ENCODE measurements at places on chromosomes 4 and X. TPM values are rescaled to one million over a fixed set of nuclear protein-coding genes. Genes with fewer than 3 reads are reported as not detected.

- no peak for DNase-seq
Observed at GRCh38 chr4:128386761-128387599, 99.4 kb upstream of the PGRMC2 start.

Gene BST1
- 0.70 TPM for total RNA-seq

DNA sequence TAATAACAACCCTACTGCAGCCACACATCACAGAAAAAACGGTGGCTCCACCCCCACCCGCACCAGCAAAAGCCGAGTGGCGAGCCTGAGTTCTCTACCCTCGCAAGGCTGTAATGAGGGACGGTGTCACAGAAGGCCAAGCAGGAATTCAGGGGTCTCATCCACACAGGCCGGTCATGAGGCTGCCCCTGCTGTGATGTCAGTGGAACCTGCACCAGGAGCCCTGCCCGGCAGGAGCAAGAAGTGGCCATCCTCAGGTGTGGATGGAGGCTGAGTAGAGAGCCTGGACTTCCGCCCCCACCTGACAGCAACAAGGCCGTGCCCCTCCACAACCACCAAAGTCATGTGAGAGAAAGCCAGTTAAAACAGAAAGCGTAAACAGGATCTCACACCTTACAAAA is 20.6 kb downstream of the LYAR start:
- DNase-seq: peak; percentile 79

Gene HOPX
- total RNA-seq: 177 TPM

- no peak for DNase-seq
Observed at GRCh38 chr4:98540803-98541202, 117.6 kb downstream of the TSPAN5 start.

GRCh38 chrX:30620980-30621618 is 32.1 kb upstream of the GK start:
- no peak for DNase-seq

Gene ADGRG4
- not detected for total RNA-seq

DNA sequence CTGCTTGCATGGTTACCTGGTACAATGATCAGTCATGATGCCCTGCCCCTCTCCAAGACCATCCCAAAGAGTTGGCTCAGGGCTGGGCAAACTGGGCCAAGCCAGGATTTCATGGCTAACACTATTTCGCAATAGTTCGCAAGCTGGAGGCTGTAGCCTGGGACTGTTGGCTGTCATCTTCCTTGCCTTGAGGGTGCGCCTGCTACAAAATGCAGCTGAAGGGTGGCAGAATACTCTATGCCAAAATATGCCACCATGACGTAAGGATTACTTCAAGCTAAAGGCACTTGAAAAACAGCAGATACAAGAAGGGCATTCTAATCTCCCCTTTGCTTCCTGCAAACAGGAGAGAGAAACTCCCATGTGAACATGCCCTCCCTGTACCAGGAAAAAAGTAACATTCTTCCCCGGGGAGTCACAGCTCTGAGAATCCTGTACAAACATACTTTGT is 21.0 kb downstream of the SAT1 start:
- no peak for DNase-seq

DNA sequence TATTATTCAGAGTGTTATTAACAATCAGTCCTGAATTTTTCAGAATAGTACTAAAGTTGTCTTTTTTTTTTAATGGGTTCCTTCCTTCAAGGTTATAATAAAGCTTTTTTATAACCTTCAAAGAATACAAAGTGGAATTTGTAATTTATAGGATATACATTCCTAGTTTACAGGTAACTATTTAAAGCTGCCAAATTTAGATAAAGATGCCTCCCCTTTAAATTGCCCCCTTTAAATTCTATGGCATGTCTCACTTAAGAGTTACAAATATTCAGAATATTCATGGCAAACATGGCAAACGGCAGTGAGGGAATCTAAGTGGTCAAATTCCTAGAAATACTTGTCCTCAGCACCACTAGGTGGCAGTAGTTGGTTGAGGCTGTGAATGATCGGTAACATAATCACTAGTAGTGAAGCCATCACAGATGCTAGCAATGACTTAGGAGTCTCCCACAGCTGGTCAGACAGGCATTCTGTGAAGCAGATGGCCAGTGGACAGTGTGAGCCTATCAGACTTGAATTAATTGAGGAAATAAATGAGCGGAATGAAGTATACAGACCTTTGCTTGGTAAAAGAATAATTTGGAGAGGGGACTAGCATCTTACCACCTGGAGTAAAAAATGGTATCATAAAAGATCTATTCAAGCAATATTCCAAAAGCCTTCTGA is 86.4 kb downstream of the CBR4 start:
- peak; percentile 61 for DNase-seq

Gene GSX2
- total RNA-seq: not detected

Gene MAGEA8
- not detected for total RNA-seq

DNA sequence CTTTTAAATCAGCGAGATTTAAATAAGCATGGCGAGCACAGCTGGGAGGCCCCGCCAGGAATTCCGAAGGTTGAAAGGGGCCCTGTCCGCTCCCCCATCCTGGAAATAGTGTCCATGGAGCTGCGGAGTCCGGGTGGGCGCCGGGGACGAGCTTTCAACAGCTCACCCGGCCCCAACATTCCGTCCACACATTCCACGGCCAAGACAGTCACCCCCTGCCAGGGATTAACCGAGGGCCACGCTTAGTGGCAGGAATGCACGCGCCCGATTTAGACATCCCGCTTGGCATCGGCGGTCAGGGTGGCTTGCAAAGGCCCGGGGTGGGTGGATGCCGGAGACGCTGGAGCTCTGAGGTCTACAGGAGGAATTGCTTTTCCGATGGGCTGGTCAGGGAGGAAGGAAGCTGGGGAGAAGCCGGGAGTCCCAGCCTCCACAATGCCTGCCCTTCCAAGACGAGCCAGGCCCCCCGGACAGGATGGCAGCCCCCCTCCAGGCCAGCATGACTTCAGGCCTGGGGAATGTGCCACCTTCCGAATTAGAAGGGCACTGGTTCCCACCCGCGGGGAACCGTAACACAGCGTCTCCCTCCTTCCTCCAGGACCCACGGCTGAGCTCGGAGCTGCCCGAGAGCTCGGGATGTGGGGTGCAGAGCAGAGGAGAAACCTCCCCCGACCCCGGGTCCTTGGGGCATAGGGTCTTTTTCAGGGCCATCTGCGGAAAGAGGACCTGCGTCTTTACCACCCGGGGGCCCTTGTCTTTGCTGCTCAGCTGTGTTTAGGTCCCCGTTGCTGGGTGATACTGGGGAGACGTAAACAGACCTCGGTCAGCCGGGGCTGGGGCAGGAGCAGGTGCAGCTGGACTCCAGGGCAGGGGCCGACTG is 26.9 kb upstream of the PPP2R3B start:
- DNase-seq: no peak

GRCh38 chrX:2193273-2193592 is 307.5 kb downstream of the DHRSX start:
- no peak for DNase-seq

Gene F11
- total RNA-seq: not detected

Gene DMD
- total RNA-seq: 0.32 TPM

DNA sequence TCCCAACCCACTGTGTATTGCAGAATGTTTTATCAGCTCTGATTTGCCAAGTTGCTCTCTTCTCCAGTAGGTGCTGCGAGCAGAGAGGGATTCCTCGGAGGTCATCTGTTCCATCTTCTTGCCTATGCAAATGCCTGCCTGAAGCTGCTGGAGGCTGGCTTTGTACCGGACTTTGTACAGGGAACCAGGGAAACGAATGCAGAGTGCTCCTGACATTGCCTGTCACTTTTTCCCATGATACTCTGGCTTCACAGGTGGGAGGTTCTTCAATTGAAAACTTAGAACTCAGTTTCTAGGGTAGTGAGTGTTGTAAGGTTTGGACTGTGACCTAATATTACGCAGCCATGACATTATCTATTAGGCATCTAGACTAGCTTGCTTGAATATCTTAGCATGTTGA is 24.9 kb downstream of the AR start:
- DNase-seq: no peak

GRCh38 chr4:125750828-125751466 is 436.2 kb downstream of the FAT4 start:
- no peak for DNase-seq

- no peak for DNase-seq
Observed at GRCh38 chr4:177308125-177308524, 1.5 kb upstream of the NEIL3 start.

DNA sequence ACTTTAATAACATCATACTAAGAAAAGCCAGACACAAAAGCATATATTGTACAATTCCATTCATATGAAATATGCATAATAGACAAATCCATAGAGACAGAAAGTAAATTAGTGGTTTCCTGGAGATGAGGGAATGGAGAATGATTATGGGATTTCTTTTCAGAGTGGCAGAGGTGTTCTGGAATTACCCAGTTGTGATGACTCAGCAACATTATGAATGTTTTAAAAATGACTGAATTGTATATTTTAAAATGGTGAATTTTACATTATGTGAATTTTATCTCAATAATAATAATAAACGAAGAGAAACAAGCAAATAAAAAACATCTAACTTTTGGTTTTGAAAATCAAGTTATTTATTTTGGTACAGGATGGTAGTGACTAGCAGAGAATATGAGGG is 11.2 kb downstream of the ZXDA start:
- no peak for DNase-seq

DNA sequence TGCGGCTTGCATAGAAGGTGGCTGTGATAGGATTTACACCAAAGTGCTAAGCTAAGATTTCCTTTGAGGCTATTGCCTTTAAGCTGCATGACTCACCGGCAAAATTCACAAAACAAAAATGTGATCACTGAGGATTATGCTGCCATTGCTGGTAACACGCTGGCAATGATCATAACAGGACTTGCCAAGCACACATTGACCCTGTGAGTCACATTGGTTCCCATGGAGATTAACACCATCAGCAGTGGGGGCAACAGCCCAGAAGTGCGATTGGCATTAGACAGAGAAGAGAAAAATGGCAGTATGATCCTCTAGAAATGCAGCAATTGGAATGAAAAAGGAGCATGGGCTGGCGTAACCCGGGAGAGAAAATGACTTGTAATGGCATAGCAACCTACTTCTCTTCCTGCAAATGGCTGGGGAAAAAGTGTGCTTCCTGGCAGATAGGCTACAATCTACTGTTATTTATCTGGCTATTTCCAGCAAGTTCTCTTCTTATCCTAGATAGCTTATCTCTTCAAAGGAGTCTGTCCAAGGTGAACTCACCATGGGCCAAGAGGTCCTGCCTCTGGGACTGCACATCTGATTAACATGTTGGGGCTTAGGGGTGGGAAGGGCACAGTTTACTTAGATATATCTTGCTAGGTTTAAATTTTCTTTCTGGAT is 314.2 kb upstream of the IGFBP7 start:
- no peak for DNase-seq

Gene ODAM
- total RNA-seq: not detected

DNA sequence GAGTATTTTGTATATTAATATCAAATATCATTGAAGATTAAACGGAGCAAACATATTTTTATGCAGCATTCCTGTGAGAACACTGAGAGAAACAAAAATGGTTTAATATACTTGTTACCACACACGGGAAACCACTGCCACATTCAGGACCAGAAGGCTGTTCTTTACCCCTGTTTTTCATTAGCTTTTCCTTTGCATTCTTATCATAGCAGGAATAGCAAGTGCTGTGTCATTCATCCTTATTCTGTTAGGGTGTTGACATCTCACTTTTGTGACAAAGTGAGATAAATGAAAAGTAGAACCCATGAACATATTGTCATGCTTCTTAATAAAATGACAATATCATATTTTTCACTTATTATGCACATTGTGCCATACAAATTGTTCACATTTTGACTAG is 212.4 kb upstream of the NDST4 start:
- DNase-seq: no peak

DNA sequence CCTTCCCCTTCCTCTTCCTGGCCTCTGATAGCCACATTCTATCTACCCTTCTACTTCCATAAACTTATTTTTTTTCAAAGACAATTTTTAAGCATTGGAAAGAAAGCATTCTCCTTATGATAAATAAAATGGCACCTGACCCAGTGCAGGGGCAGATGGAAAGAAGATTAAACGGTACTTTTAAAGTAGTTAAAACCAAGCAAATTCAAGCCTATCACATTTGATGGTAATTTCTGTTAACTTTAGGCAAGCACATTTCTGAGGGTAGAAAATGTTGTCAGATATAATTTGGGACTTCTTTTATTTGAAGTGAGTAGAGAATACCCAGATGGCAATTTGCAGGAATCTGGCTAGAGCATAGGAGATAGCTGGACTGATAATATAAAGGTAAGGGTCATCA is 332.9 kb downstream of the EPHA5 start:
- DNase-seq: no peak

All from activated CD8-positive, alpha-beta memory T cell treated with anti-CD3 and anti-CD28 coated beads, Interleukin-2, amount 10 ng/mL, durations not matched to agents 7 days and 5 days (primary cell).